ENCODE measurements at places on chromosomes 6 and 20.

DNA sequence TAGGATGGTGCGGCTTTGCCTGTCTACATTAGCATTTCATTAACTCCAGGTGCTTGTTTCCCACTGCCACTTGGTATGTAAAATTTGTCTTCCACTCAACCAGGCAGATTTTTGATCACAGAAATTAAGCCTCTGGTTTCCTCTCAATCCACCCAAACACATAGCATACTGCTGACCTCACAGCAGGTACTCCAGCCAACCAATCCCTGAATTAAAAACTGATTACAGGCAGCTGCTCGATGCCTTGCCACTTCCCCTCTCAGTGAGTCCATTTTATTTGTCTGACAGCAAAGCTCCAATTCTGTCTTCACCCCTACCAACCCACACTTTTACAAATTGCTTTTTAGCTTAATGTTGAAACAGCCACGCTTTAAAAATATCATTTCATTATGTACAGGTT lies 95.2 kb downstream of the PLCB1 start:
- no peak for DNase-seq

GRCh38 chr6:93940381-93940780 lies 521.0 kb upstream of the EPHA7 start:
- DNase-seq: no peak

GRCh38 chr6:133205304-133205703 lies 35.9 kb upstream of the EYA4 start:
- DNase-seq: no peak

GRCh38 chr6:103011605-103012004 lies 1618.1 kb downstream of the GRIK2 start:
- DNase-seq: no peak

- DNase-seq: no peak
Measured at GRCh38 chr20:60868316-60868891, 383.7 kb upstream of the CDH4 start.

DNA sequence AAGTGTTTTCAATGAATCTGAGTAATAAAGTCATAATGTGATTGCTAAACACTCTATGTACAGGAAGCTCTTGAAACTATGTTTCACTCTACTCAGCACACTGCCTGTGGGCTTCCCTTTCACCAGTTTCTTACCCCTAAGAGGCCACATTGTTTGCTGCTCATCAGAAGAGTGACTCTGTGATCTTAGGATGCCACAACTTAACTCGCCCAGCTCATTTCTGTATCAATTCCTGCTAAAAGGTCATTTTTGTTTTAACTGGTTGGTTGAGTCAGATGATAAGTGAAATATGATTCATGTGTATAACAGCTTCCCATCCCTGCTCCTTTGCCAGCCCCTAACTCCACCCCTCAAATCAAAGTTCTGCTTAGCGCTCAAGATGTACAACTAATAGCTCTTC lies 9.8 kb upstream of the NDUFAF4 start:
- DNase-seq: peak; percentile 99

- DNase-seq: no peak
Measured at GRCh38 chr6:42766163-42766670, 15.6 kb upstream of the BICRAL start.

- no peak for DNase-seq
Measured at GRCh38 chr6:90442366-90442765, 144.5 kb downstream of the MAP3K7 start.

GRCh38 chr6:79048611-79049010 lies 29.4 kb downstream of the PHIP start:
- DNase-seq: no peak

DNA sequence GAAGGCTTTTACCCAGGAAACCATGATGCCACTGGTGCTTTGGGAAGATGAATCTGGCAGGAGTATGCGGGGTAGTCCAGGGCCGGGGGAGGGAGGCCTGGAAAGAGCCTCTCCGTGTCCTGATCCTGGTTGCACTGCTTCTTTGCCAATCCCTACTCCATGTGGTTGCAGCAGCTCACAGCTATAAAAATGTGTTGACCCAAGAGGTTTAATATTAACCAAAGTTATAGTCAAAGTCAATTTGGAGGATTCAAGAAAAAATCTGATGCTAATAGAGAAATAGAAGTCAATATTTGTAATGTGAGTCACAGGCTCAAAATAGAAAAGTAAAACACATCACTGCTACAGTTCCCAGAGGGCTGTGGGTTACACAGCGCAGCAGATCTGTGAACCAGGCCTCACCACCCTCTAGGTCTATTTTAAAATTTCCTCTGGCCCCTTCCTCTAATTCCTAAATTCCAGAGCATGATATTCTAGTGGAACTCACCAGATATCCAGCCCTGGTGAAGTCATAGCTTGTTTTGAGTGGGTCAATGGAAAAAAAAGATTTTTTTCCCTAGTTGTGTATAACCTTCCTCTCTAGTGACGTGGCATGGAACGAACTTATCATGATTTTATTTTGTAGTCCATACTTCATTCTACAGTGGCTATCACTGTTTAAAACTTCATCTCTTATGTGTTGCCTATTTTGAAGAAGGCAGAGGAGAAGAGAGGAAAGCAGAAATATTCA lies 63.2 kb upstream of the BMP2 start:
- DNase-seq: no peak

GRCh38 chr6:125797120-125797885 lies 6.5 kb downstream of the NCOA7 start:
- no peak for DNase-seq

- no peak for DNase-seq
Measured at GRCh38 chr6:152721956-152722355, 24.3 kb downstream of the MYCT1 start.

DNA sequence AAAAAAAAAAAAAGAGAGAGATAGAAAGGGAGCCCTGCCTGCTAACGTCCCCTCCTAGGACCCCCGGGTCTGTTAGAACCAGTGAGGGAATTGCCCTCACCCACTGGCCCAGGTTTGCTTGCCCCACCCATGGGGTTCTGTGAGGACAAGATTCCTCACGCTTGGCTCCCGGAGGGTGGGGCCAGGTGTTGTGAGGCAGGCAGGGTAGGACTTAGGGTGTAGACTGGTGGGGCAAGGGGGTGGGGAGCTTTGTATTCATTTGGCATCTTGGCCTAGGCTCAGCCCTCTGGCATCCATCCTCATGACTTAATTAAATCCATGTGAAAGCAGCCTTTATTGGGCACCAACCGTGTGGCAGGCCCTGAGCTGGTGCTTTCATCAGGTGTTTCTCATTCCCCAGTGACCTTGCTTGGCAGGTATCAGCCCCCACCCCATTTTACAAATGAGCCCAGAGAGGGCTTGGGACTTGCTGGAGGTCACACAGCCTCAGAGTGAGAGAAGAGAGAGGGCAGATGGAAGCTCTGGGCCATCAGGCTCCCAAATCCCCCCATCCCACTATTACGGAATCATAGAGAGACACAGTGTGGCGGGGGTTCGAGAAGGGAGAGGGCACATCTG lies 19.0 kb downstream of the RAB44 start:
- no peak for DNase-seq

Measured in foreskin melanocyte (primary cell).